ENCODE measurements at places on chromosomes 12 and 14.

GRCh38 chr14:72892103-72892878, 1.6 kb downstream of the DPF3 start:
- DNase-seq: peak; percentile 18

GRCh38 chr12:45257185-45257930, 41.5 kb downstream of the ANO6 start:
- DNase-seq: no peak

DNA sequence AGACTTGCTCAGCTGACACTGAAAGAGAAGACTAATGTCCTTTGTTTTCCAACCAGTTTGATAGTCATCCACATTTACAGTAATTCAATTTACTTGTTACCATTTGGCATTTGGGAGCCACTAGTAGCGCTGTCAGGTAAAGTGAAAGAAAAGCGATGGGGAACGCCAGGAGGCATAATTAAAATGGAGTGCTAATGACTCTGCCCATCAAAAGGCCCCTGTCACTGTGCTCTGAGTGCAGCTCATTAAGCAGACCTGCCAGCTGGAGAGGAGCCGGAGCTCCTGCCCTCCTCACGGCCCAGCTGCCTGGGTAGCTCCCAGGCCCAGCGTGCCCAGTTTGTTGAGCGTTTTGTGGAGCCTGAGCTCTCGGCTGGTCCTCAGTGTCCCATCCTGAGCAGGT, 463.6 kb upstream of the CCDC196 start:
- no peak for DNase-seq

DNA sequence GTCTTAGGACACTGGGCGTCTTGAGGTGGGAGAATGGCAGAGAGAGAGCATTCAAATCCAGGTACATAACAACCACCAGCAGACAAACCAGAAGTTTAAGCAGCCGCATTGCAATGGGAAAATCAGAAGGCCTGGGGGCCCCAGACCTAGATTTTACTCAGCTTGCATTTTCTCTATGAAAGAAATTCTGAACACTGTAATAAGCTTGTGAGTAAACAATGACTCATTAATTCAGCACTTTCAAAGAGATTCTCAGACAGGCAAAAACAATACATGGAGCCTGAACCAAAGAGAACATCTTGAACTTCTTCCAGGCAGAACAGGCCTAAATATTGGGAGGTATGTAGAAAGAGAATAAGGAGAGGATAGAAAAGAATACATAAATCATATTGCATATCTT, 69.8 kb upstream of the IFNG-AS1 start:
- no peak for DNase-seq

DNA sequence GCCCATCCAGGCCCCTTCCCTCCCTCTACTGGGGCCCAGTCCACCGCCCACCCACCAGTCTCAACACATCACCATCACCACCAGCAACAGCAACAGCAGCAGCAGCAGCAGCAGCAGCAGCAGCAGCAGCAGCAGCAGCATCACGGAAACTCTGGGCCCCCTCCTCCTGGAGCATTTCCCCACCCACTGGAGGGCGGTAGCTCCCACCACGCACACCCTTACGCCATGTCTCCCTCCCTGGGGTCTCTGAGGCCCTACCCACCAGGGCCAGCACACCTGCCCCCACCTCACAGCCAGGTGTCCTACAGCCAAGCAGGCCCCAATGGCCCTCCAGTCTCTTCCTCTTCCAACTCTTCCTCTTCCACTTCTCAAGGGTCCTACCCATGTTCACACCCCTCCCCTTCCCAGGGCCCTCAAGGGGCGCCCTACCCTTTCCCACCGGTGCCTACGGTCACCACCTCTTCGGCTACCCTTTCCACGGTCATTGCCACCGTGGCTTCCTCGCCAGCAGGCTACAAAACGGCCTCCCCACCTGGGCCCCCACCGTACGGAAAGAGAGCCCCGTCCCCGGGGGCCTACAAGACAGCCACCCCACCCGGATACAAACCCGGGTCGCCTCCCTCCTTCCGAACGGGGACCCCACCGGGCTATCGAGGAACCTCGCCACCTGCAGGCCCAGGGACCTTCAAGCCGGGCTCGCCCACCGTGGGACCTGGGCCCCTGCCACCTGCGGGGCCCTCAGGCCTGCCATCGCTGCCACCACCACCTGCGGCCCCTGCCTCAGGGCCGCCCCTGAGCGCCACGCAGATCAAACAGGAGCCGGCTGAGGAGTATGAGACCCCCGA, 6.8 kb upstream of the RNU7-1 start:
- DNase-seq: peak; percentile 23

- DNase-seq: no peak
Observed at GRCh38 chr12:79548610-79548924, 142.2 kb downstream of the PAWR start.

GRCh38 chr12:6335451-6336078, 6.3 kb downstream of the TNFRSF1A start:
- no peak for DNase-seq

- DNase-seq: no peak
Observed at GRCh38 chr12:80632835-80633234, 74.6 kb upstream of the MYF6 start.
